ENCODE measurements at places on chromosomes 12 and 14. TPM values are rescaled to one million over a fixed set of nuclear protein-coding genes. Genes with fewer than 3 reads are reported as not detected.

Gene COX8C
- not detected for total RNA-seq

Gene NEMP1
- total RNA-seq, result 30.4 TPM

Gene TAS2R9
- total RNA-seq, result not detected

Gene CEP170B
- 5.9 TPM for total RNA-seq

Gene CCDC92
- 8.3 TPM for total RNA-seq

Gene ERP27
- 0.10 TPM for total RNA-seq

DNA sequence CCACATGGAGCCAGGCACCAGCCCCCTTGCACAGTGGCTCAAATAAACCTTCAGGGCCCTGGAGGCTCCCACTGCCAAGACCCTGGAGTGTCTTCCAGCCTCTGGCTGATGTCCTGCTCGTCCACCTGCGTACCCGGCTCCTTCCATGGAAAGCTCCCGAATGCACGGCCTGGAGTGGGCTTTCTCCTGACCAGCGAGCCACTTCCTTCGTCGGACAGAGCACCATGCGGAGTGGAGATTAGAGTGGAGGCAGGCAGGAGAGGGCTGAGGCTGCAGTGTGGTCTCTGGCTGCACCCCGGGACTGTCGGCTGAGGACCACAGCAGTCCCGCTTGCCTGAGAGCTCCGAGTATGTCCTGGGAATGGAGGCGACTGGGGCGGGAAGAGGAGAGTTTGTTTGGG is 93.7 kb upstream of the SFSWAP start:
- DNase-seq, result no peak

GRCh38 chr12:114448618-114448933 is 42.6 kb upstream of the TBX5 start:
- DNase-seq, result no peak

- peak; percentile 64 for DNase-seq
Measured at GRCh38 chr14:55130196-55130550, 1.1 kb downstream of the LGALS3 start.

DNA sequence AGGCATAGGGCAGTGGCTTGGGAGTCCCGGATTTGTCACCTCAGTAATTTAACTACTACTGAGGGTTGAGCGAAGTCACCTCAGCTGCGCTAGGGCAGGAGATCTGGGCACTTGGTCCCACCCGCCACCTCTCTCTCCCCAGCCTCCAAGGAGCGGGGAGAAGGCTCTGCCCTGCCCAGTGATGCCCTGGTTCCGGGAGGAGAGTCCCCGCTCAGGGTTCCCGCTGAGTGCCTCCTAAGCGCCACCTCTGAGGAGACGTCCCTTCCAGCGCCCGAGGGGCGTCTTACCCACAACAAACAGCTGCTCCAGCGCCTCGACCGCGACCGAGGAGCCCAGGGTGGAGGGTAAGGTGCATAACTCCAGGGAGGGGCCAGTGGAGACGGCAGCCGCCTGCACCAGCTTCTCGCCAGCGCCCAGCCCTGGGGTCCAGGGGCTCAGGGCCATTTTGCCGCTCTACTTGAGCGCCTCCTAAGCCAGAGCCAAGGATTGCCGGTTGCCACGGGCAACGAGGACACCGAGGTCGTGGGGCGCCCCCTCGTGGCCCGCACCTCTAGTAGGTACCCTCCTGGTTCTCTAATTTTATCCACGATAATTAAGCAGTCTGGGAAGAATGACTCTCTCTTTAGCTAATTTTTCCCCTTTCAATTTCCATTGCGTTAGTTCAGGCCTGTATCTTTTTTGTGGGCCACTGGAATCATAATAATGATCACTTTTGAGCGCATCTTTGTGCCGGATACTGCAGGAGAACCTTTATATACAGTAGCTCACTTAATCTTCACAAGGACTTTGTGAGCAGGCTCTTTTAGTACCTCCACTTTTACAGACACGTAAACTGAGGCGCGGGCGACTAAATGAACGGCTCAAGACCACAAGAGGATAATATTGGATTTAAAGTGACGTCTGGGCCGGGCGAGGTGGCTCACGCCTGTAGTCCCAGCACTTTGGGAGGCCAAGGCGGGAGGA is at the start of gene CCDC175:
Gene CCDC175 (minus strand): TSS at position 481 of the 963 bp plus-strand sequence. CDS start 37 bp downstream, at position 444.
- peak; percentile 69 for DNase-seq

All from RPMI7951 (cell line).